Metanephros (tissue), 2 donors: ENCODE measurements at places on chromosomes 4 and X. TPM values are rescaled to one million over a fixed set of nuclear protein-coding genes. Genes with fewer than 3 reads are reported as not detected.

FDCSP gene
- total RNA-seq, result 0.82 TPM

POU4F2 gene
- total RNA-seq, result not detected

AFP gene
- 34.0 TPM for total RNA-seq

HDX gene
- 7.8 TPM for total RNA-seq

NSUN7 gene
- 13.3 TPM for total RNA-seq

FAM9B gene
- 0.12 TPM for total RNA-seq

FHIP1A gene
- 21.0 TPM for total RNA-seq

IL3RA gene
- total RNA-seq, result 6.2 TPM

HPGDS gene
- 5.1 TPM for total RNA-seq

CLCN4 gene
- total RNA-seq, result 11.7 TPM

PDZD4 gene
- total RNA-seq, result 10.6 TPM

PRIMPOL gene
- 30.1 TPM for total RNA-seq

TMEM144 gene
- 5.7 TPM for total RNA-seq

CENPVL1 gene
- total RNA-seq, result 0.18 TPM

HGFAC gene
- total RNA-seq, result 1.3 TPM

ANKRD50 gene
- total RNA-seq, result 47.9 TPM

KLHL4 gene
- total RNA-seq, result 4.9 TPM

TLR8 gene
- total RNA-seq, result 1.8 TPM

CSAG1 gene
- not detected for total RNA-seq

MAGEA11 gene
- total RNA-seq, result not detected

FGF13 gene
- total RNA-seq, result 27.5 TPM

DDIT4L gene
- 32.2 TPM for total RNA-seq

RNF150 gene
- total RNA-seq, result 47.2 TPM

YIPF6 gene
- total RNA-seq, result 32.9 TPM

CWH43 gene
- 12.3 TPM for total RNA-seq

SHISA3 gene
- total RNA-seq, result 60.1 TPM

F8A2 gene
- total RNA-seq, result not detected

HPF1 gene
- 22.3 TPM for total RNA-seq

FRMPD3 gene
- total RNA-seq, result 0.35 TPM

FGFBP2 gene
- 0.47 TPM for total RNA-seq

RASSF6 gene
- total RNA-seq, result 5.3 TPM

TLR1 gene
- total RNA-seq, result 7.6 TPM

VEGFD gene
- total RNA-seq, result 0.58 TPM

LGI2 gene
- 15.5 TPM for total RNA-seq

OTC gene
- total RNA-seq, result not detected

SOX3 gene
- total RNA-seq, result not detected

SLC25A14 gene
- 15.1 TPM for total RNA-seq

CXCL8 gene
- 6.0 TPM for total RNA-seq

PDE5A gene
- 70.8 TPM for total RNA-seq

SH3D19 gene
- 20.1 TPM for total RNA-seq

FAM47E gene
- total RNA-seq, result 11.1 TPM
